Right renal cortex interstitium (tissue), 3 donors: ENCODE measurements at places on chromosomes 5 and 9. TPM values are rescaled to one million over a fixed set of nuclear protein-coding genes. Genes with fewer than 3 reads are reported as not detected.

GRCh38 chr5:170135796-170136490 is 30.2 kb downstream of the FOXI1 start:
- DNase-seq: no peak

DNA sequence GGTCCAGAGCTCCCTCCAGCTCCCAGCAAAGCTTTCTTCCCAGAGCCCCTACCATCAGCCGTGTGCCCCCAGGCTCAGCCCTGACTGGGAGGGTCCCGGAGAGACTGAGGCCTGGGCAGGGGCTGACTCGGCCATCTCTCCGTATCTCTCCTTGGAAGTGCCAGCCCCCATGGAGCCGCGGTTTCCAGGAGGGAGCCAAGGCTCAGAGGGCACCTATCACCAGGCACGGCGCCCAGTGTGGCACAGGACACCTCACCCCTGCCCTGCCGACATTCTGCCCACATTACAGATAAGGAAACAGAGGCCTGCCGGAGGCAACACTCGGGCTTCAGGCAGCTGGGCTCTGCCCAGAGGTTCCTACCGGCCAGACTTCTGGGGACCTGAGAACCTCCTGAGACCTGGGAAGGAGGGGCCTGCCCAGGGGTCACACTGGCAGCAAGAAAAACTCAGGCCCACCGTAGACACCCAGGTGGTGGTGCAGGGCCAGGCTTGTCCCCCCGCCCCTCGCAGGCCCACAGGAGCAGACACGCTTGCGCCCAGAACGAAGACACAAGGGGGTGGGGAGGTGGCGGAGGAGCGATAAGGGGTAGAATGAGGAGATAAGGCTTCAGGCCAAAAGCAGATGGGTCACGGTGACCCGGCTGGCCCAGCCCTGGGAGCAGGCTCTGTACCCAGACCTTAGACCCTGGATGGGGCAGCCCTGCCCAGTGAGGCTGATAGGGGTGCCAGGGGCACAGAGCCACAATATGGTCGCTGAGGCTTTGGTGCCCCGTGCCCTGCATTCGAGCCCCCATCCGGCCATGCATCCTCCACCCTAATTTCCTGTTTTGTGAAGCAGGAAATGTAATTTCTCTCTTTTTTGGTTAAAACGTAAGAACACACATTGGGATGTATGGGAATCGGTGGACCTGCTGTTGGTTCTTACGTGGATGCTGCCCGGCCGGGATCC is 11.8 kb downstream of the NR5A1 start:
- DNase-seq: no peak

DNA sequence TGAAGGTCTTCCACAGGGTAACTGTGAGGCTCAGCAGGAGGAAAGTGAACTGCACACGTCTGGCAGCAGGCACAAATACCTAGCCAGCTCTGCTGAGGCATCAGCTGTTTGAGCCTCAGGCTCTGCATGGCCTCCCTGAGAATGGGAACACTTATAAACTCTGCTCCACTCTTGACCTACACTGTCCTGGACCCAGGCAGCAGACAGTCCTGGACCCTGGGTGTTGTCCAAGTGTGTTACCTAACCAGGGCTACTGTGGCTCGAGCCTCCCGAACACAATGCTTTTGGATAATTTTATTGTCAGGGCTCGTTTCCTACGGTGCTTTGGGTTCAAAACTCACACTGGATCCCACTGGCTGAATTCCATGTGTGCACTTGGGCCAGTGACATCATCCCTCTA is 497.9 kb downstream of the SEMA5A start:
- DNase-seq: no peak

DNA sequence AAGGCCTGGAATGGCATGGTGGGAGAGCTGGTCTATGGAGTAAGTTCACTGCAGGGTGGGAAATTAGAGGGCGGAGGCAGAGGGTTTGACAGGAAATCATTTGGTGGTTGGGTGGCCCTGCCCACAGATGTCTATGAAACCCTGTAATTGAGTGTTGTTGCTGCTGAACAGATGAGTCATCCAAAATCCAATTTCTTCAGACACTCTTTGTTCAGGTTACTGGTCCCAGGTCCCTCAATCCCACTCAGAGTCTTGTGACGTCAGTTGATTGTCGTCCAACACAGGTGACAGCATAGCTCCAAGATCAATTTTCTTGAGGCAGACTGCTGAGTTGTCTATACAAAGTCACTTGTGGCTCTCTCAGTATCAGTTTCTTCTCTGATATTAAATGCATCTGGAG is 208.6 kb downstream of the GRIA1 start:
- DNase-seq: no peak

DNA sequence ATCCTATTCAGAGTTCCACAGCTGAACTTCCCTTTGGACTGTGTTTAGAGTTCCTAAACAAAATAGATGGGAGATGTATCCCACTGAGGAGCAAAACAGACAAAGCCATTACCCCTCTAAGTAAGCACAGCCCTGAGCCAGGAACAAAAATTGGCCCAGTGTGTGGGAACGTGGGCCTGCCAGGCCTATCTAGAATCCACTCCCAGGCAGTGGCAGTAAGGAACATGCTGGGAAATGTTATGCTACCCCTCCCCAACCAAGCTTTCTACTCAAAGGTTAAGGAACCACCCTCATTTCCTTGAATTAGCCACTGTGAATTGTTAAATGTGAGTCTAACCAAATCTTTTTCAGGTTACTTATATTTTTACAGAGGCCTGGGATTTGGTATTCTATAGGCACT is 405.1 kb upstream of the PTGER4 start:
- no peak for DNase-seq

DNA sequence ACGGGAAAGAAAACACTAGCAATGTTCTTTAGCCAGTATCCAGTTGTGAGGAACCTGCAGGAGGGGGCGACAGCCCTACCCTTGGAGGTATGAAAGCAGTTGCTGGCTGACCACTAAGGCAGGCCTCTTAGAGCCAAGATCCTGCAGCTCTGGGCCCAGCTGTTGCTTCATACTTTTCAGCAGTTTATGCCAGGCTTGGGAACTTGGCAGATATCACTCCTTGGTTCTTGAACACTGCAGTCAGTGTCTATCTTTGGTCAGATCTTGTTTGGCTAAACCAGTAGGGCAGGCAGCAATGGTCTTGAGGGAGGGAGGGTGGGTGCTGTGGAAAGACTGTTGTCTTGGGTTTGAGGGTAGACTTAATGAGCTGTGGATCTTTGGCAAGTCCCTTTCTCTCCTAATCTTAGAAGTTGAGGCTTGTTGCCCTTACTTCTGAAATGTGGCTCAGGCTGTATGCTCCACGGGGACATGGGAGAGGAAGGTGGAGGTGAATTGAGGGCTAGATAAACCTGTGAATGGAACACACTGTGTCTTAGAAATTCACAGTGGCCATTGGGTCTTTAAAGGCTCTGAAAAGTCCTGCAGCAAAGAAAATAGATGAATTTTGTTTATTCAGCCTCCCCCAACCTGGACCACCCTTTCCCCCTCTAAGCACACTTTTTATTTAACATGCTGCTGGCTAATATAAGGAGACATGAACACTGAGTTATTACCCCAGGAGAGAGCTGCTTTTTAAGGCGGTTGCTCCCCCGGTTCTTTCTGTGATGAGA is 37.5 kb downstream of the ZNF618 start:
- DNase-seq: no peak

GRCh38 chr5:33793836-33794549 is 97.8 kb downstream of the ADAMTS12 start:
- DNase-seq: no peak

MSX2 gene
- polyA plus RNA-seq: 0.69 TPM

CCL27 gene
- 0.57 TPM for polyA plus RNA-seq

CDHR2 gene
- polyA plus RNA-seq: 23.1 TPM
